Astrocyte of the hippocampus (primary cell): ENCODE measurements at places on chromosomes 3 and 15.

GRCh38 chr3:47622671-47623461 is 44.2 kb upstream of the CSPG5 start:
- no peak for DNase-seq

GRCh38 chr3:104916971-104917370 is 449.7 kb upstream of the ALCAM start:
- DNase-seq = no peak

- no peak for DNase-seq
These were observed 604 bp downstream of the GNAI2 start for GRCh38 chr3:50236484-50237132.

GRCh38 chr3:50212971-50213370 is 7.9 kb downstream of the SLC38A3 start:
- DNase-seq = no peak

DNA sequence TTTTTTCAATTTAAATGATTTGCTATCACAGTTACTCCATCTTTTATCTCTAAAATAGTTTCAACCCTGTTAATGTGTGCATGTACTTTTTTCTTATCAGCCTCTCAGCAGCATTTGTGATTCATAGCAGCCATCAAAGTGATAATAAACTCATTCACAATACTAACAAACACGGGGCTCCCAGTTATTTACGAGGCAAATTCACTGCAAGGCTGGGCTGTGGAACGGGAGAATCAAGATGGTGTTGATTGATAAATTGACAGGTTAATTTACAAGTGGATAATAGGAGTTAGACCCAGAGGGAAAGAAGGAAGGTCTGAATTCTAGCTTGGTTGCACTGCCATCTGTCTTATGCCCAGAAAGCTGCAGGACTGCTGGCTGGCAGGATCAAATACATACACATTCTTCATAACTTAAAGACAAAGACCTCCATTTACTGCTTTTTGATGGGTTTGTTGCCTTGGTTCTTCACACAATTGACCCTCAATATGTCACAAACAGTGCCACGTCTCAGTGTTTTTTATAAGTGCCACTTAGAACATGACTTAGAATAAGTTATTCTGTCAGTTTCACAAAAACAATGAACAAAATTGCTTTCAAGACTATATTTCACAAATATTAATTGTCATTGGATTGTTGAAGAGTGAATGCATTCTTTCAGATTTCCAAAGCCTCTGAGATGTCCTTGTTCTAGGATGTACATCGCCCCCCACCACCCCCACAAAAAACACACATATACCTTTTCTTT is 562.8 kb downstream of the NR2F2 start:
- DNase-seq = peak; percentile 1

DNA sequence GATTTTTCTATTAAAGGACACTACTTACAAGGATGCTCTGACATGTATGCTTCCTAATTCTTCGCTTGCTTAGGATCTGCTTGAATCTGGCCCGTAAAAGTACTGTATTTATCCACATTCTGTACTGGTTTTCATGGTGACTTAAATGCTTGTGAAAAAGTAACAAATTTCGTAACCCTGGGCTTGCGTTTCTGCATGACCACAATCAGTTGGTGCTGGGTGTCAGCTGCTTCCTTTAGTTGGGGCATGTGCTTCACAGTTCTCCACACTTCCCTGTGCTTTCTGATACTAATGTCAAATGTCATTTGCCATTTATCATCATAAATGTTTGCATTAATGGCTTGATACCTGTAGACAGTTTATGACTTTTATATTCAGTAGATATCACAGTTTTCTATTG is 218.4 kb upstream of the MLF1 start:
- no peak for DNase-seq

DNA sequence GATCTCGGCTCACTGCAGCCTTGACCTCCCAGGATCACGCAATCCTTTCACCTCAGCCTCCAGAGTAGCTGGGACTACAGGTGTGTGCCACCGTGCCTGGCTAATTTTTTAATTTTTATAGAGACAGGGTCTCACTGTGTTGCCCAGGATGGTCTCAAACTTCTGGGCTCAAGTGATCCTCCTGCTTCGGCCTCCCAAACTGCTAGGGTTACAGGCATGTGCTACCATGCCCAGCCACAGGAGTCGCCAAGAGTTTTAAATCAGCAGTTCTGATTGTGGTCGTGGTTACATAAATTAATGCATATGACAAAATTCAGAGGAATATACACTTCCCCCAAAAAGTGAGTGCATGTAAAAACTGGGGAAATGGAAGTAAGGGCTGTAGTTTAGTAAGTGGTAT is 32.9 kb downstream of the MEGF11 start:
- no peak for DNase-seq

DNA sequence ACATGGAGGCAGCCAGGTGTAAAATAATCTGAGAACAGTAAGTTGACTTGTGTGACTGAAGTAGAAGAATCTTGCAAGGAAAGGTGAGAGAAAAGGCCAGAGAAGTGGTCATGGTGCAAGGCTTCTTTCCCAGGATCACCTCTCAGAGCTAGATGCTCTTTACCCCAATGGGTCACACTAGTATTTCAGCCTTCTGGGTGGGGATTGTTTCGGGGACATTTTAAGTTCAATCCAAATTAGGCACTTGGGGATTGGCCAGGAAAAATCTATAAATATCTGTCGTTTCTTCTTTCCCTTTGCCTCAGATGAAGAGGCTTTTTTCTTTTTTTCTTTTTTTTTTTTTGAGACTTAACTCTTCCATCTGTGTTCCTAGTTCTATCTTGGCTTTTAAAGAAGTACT is 188.0 kb downstream of the KLHL25 start:
- no peak for DNase-seq

GRCh38 chr3:136910697-136911096 is 47.1 kb upstream of the IL20RB start:
- DNase-seq = no peak
